NCI-H446 treated with DMSO at 0.1 percent for 48 hours (cell line): ENCODE measurements at places on chromosomes 3 and 15.

DNA sequence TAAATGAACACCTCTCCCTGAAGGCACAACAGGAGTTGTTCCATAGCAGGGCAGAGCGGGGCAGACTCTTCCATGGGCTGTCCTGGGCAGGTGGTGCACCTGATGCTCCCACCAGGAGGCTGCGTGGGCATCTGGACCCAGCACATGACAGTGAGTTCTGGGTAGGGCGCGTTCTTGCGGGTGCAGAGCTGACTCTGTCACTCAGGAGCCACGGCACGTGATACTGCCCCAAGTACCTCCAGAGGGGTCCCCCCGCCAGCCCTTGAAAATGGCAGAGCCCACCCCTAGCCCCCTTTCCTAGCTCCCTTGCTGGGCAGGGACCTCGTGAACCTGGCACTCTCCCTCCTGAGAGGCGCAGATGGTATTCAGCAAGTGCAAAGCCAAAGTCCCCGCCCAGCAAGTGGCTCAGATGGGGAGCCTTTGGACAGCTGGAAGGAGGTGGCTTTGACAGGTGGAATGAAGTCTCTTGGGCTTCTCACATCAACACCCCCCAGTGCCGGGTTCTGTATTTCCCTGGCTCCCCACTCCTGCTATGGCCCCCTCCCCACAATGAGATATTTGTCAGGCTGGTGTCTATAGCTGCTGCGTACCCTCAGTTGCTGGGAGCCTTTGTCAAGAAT, 172.1 kb downstream of the TBC1D2B start:
- no peak for DNase-seq

- peak; percentile 37 for DNase-seq
These were observed 9.1 kb upstream of the HPS3 start for GRCh38 chr3:149120051-149120972.

GRCh38 chr15:64137226-64137833, 14.2 kb upstream of the SNX22 start:
- DNase-seq: no peak

DNA sequence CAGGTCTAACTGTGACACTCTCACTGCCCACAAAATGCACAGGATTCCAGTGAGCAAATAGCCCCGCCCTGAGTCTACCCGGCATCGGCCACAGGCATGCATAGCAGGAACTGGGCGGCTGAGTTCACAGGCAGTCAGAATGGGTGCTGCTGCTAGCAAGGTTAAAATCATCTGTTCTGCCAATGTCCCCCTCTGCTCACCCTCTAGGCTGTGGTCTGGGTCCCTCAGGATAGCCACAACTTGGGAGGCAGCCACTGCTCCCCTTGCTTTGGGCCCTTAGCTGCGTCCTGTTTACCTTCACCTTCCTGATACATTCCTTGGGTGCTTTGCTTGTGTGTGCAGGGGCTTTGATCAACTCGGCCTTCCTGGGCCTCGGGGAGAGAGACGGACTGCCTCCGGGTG, 232.9 kb upstream of the RGMA start:
- DNase-seq: no peak

DNA sequence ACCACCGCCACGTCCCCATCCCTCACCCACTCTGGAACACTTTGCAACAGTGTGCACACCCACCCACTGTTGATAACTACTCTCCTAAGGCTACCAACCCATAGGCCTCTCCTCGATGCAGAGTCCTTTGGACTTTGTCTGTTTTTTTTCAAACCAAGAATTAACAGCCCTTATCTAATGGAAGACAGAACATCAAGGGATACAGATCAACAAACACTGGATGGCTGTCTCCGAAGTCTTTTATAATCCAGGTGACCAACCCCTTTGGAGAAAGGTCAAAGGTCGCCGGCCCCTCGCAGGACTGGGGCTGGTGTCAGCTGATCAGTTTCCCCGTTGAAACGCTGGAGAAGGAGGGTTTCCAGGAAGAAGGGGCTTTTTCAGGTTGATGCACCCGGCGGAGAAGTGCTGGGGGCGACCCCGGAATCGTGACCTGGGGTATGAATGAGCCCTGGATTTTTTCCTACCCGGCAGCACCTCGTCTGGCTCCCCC, 532 bp downstream of the B4GALT4 start:
- no peak for DNase-seq

GRCh38 chr3:142348460-142348859, 99.4 kb downstream of the XRN1 start:
- DNase-seq: no peak

- DNase-seq: no peak
These were observed 53.9 kb upstream of the ZBED2 start for GRCh38 chr3:111648991-111649579.

GRCh38 chr3:52771334-52771681, 568 bp upstream of the NEK4 start:
- DNase-seq: no peak

GRCh38 chr3:107929088-107929487, 161.7 kb downstream of the CD47 start:
- no peak for DNase-seq
